NCI-H1417 (cell line): ENCODE measurements at places on chromosomes 2 and 18.

DNA sequence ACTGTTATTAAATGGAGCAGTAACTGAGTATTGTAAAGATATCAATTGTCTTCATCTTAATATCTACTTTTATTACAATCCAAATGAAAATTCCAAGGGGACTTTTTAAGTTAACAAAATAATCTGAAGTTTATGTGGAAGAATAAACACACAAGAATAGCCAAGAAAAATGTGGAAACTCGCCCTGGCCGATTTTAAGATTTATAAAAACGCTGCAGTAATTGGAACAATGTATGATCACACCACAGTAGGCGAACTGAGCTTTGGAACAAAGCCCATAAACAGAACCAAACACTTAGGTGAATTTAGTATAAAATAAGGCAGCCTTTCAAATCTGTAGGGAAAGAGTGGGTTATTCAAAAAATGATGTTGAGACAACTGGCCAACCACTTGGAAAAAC, 96.3 kb downstream of the ANTXR1 start:
- no peak for DNase-seq

DNA sequence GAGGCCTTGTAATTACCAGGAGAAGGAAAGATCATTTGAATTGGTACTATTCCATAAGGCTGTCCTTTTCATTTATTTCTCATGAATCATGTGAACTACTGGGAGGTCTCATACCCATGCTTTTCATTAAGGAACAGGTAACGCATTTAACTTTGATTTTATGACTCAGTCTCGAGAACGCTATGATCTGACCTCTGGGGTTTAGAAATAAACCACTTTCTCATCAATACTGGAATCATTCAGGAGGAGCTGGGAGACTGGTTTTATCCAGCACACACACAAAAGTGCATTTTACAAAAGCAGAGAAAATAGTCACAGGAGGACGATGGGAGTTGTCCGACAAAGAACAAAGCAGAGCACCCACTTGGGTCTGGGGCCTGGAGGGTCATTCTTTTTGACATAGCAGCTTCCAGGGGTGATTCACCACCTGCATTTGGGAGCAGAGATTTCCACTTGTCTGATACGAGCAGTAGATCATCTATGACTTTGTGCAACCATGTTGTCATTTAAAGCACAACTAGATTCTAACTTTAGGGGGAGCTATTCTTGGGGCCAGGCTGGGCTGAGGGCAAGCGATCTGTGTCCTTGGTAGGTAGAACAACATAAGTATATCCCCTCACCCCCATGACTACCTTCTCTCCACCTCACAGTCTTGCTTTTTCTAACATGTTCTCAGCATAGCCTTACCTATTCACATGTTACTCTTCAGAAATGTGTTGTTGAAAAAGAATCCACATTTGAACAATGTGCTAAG, 95.9 kb upstream of the SCG2 start:
- no peak for DNase-seq

- DNase-seq: no peak
Observed at GRCh38 chr18:24293254-24293653, 104.4 kb downstream of the OSBPL1A start.

DNA sequence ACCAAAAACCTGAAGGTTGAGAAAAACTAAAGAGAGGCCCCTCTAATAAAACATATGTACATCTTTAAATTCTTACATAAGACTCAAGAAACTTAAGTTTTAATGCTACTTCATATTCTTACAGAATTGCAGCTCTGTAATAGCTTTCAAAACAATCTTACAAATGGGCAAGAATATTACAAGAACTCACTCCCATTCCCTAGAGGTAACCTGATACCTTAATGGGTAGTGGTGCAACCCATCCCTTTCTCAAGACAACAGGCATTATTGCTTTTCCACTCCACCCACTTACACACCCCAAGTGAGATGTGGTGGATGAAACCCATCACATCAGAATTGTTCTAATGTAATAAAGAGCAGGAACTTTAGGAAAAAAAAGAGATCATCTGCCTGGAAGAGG, 103.7 kb downstream of the RBMS1 start:
- DNase-seq: no peak

- no peak for DNase-seq
Observed at GRCh38 chr2:176914371-176914770, 298.2 kb upstream of the HNRNPA3 start.

DNA sequence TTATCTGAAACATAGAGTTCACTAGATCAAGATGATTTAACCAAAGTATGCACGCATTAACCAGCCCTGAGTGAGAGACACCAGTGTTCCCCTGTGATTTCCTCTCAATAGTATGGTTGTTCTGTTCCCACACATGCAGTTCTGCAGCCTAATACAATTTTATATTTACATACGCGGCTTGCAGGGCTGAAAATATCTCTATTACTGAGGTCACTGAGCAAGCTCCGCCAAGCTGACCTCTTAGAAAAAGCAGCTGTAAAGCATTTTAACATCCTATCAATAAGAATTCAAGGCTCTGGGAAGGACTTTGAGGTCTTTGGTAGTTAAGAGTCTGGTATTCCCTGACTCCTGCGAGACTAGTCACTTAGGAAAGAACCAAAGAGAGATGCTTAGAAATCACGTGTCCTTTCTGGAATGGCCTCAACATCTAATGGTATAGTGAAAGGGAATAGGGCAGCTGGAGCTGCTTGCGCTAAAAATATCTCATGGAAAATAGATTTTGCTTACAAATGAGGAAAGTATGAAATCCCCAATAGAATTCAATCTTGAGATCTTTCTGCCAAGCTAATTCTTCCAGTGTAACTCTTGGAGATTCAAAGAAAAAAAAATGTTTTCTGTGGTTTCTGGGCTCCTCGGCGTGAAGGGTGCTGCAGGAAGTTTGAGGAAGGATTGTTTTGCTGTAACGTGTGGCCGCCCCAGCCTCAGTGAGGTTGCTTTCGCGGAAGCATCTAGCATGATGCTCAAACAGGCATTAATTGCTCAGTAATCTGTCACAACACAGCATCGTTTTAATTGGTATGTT, 59.2 kb downstream of the DOCK10 start:
- no peak for DNase-seq

DNA sequence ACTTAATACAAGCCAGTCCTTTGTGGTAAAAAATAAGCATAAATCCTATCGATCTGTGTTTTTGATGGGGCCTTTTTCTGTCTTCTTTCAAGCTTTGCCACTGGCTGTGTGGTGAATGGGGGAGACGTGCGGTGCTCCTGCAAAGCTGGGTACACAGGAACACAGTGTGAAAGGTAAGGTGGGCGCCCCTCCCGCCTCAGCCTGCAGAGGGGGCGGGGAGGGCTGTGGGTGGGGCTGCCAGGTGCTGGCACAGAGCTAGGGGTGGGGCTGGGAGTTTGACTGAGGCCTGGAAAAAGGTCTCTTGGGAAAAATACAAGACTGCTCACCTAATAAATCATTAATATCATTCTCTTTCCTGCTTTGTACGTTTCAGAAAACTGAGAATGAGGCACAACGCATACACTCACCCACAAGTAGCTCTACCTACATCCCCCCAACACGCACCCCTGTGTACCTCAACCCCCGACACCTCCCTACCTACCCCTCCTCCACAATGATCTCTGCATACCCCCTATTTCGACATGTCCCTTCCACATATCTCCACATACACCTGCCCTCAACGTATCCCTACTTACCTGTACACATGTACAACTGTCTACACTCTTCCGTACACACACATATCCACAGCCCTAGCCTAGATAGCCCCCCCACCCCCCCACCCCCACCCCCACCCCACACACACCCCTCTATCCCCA, 129.7 kb upstream of the TTC39C start:
- no peak for DNase-seq

DNA sequence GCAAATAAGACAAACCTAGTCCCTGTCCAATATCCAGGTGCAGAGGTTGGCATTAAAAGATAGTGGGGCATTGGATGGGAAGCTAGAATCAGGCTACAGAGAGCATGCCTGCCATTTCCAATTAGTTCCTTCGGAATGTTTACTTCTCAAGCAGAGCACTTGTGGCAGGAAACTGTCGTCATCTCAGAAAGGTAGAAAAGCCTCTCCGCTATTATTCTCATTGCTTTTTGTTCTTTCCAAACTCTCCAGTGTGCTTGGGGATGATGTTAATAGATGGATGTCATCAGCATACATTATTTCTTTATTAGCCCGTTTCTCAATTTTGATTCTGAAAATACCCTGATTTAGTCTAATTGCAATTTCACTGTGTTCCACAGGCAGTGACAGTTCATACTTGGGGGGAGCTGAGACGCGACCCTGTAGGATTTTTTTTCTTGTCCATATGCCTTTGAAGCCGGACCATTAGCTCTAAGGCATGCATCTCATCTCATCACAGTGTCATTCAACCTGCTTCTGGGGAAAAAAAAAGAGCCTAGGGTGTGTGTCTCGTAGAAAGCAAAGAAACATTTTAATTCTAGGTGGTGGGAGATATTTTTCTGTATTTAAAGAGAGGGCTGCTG, 7.7 kb downstream of the ASB18 start:
- DNase-seq: no peak

DNA sequence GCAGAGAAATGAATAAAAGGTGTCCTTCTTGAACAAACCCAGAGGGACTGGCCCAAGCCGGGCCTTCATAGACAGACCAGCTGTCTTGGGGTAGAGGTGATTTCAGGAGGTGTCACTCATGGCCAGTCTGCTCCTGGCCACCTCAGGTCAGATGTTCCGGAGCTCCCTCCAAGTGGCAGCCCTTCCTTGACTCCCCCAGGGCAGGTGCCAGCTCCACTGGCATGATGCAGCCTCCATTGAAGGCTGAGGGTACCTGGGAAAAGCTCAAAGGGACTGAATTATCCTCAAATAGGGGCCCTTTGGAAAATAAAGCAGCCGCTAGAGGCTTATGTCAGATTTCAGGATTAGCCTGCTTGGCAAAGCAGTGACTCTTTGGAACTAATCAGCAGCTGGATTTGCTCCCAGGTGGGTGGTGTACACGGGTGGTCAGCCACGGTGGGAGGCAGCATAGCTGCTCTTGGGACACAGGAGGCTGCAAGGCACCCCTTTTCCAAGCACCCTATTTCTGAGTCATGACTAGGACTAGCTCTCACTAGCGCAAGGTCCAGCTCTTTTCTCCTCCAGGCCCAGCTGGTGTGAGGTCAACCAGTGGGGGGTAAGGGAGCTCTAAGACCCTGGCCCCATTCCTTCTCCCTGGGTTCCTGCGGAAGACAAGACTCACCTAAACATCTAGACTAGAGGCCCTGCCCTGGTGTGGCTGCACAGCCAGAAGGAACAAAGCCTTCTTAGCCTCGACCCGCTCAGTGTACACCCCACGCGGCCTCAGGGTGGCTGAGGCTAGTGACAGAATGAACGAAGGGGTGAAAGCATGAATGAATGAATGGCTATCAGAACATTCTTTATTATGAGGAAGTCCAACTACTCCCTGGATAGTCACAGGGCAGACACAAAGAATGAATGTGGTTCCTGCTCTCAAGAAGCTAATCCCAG, 29.3 kb downstream of the HS1BP3 start:
- no peak for DNase-seq

DNA sequence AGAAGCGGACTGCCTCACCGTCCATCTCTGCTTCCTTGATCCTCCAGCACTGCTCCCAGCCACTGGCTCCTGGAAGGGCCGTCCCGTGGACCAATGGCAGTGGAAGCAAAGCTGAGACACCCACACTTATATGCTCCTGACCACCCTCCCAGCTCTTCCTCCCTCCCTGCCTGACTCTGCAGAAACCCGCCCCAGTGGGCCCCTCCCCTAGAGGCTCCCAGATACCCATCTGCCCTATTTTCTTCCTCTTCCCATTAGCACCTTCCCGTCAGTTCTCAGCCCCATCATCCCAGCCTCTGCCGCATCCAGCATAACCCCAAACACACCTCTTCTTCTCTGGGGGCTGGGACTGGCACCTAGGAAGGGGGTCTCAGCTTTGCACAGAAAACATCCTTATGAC, at the start of gene CLEC4F:
TSS of gene CLEC4F (minus strand) at position 101 of the 400 bp plus-strand sequence. CDS start at position 25, 76 bp downstream.
- no peak for DNase-seq

- peak; percentile 4 for DNase-seq
Observed at GRCh38 chr2:178223806-178224205, 29.5 kb downstream of the OSBPL6 start.

- no peak for DNase-seq
Observed at GRCh38 chr18:42413870-42414269, 458.8 kb downstream of the PIK3C3 start.

DNA sequence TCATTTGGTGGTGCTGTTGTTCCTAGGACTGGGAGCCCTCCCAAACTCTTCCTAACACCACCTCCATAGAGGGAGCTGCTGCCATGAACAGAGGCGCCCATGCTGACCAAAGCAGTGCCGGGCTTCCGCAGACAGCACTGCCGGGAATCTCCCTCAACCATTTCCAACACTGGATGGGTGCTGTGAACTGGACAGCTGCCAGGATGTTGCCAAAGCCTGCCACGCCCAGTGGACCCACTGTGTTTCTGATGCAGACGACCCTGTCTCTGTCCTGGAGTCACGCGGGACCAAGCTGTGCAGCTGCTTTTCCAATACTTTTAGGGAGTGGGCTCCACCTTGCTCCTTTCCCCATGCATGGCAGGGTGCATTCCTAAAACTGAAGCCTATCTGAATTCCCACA, 16.9 kb upstream of the GNAL start:
- DNase-seq: no peak

- DNase-seq: peak; percentile 84
Observed at GRCh38 chr2:239440511-239440959, 39.7 kb upstream of the HDAC4 start.

DNA sequence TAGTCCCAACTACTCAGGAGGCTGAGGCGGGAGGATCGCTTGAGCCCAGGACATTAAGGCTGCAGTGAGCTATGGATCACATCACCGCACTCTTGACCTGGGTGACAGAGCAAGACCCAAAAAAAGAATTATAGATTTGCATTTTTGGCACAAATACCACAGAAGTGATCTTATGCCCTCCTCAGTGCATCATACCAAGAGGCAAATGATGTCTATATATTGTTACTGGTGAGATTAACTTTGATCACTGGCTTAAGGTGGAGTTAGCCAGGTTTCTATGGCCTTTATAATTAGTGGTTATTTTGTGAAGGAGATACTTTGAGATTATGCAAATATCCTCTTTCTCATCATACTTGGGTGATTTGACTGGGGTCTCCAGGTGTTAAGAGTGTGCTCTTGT, 22.1 kb upstream of the CATIP start:
- DNase-seq: no peak

DNA sequence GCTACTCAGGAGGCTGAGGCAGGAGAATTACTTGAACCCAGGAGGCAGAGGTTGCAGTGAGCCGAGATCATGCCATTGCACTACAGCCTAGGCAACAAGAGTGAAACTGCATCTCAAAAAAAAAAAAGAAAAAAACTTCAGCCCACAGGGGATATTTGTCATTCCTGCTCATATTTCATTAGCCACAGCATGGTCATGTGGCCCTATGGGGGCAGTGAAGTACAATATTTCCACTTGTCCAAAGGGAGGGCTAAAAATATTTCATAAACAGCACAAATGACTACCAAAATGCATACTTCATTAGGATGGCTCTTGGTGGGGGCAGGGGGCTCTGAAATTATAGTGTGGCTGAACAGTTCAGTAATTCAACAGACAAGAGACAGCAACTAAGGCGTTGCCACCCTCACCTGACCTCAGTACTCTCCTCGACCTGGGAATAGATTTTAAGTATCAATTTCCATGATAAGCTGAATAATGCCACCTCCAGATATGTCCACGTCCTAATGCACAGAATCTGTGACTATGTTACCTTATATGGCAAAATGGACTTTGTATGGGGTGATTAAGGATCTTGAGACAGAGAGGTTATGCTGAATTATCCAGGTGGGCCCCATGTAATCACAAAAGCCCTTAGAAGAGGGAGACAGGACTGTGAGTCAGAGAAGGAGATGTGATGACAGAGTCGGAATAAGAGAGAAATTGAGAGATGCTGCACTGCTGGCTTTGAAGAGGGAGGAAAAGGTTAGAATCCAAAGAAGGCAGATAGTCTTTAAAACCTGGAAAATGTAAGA, 158.2 kb upstream of the CRIM1 start:
- DNase-seq: no peak

- no peak for DNase-seq
Observed at GRCh38 chr2:174485788-174486562, 854 bp downstream of the GPR155 start.
